NCI-H345 (cell line): ENCODE measurements at places on chromosomes 13 and 19.

DNA sequence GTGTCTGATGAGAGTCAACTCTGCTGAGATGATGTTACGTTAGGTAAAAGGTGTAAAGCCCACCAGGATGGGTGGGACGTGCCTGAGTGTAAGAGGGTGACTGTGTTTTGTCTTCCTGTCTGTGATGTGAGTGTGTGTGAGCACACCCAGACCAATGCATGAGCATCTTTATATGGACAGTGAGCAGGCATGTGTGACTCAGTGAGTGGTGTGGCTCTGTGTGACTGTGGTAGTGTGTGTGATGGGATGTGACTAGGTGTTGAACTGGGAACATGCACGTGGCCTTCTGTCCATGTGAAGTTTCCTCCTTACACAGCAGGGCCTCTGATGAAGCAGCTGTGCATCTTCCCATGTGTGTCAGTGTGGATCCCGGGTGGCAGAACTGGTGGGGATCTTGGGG is 17.8 kb upstream of the LGALS16 start:
- no peak for DNase-seq

- DNase-seq: no peak
These were observed 13.7 kb downstream of the LDLR start for GRCh38 chr19:11102944-11103343.

GRCh38 chr13:92510416-92510815 is 716.2 kb upstream of the GPC6 start:
- no peak for DNase-seq

- no peak for DNase-seq
These were observed 34.0 kb downstream of the GPC6 start for GRCh38 chr13:93260591-93260990.

GRCh38 chr19:1533510-1534150 is 9.8 kb downstream of the PLK5 start:
- DNase-seq: no peak

- DNase-seq: no peak
These were observed 9.7 kb downstream of the SIGLEC6 start for GRCh38 chr19:51521781-51522180.

DNA sequence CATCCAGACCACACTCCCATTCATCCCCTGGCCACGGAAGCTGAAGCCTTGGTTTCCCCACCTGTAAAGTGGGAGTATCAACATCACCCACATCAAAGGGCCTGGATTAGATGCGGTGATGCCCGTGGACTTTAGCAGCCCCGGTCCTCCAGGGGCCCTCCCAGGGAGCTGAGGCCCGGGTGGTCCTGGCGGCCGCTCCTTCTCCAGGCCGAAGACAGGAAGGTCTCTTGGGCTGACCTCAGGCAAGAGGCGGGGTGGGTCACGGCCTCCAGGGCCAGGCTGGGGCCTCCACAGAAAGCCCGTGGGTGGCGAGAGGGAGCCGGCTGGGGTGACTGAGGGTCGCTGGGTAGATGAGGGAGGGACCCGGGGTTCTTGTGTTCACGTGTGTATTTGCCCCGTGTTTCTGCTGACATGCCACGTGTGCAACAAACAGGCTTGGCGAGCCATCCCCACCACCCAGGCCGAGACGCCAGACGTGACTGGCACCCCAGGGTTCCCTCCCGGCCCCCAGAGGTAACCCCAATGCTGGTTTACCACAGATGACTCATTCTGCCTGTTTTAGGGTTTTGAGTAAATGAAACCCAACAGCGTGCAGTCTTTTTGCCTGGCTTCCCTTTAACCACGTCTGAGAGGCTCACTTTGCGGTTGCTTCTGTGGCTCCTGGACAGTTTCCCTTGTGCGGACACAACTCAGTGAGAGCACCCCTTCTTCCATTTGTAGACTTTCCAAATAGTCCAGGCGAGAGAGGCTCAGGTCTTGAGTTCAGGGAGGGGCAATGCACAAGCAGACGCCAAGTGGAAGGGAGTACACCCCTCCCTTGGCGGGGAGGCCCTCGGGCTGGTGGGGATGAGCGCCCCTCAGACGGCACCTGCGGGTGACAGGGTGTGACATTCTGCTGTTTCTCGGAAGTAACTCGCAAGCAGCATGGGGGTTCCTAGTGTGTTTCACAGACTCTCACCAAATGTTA is 42.9 kb downstream of the C13orf46 start:
- DNase-seq: no peak

- DNase-seq: no peak
These were observed 63.6 kb downstream of the ZNF429 start for GRCh38 chr19:21568816-21569493.
